Activated CD8-positive, alpha-beta memory T cell treated with anti-CD3 and anti-CD28 coated beads, Interleukin-2, amount 50 U/mL, for 4 hours (primary cell): ENCODE measurements at places on chromosomes 7 and 10.

- DNase-seq, result no peak
Observed at GRCh38 chr10:95121904-95122303, 52.6 kb upstream of the CYP2C8 start.

- DNase-seq, result no peak
Observed at GRCh38 chr7:976901-977325, 1.6 kb upstream of the COX19 start.

- DNase-seq, result no peak
Observed at GRCh38 chr7:137647905-137648565, 198.7 kb downstream of the DGKI start.

- DNase-seq, result peak; percentile 61
Observed at GRCh38 chr10:13787015-13787421, 200.3 kb downstream of the PRPF18 start.

- DNase-seq, result no peak
Observed at GRCh38 chr10:6757158-6757557, 177.1 kb upstream of the PRKCQ start.

DNA sequence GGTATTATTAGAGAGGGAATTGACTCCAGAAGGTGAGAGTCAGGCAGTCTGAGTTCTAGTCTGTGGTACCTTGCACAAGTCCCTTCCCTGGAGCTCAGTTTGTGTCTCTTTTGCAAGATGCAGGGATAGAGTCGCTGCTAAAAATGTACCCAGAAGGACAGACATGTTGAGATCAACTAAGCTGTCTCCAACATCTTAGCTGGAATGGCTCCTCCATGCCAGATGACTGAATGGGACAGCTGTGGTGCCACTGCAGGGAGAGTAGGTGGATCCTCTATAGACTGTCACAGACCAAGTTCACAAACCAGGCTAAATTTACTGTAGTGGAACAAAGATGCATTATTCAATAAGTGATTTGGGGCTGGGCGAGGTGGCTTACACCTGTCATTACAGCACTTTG is 120.1 kb downstream of the NEURL1 start:
- DNase-seq, result no peak

GRCh38 chr10:114142018-114142417 is 32.0 kb downstream of the CCDC186 start:
- DNase-seq, result no peak

- DNase-seq, result no peak
Observed at GRCh38 chr7:93249491-93250148, 17.5 kb downstream of the VPS50 start.

DNA sequence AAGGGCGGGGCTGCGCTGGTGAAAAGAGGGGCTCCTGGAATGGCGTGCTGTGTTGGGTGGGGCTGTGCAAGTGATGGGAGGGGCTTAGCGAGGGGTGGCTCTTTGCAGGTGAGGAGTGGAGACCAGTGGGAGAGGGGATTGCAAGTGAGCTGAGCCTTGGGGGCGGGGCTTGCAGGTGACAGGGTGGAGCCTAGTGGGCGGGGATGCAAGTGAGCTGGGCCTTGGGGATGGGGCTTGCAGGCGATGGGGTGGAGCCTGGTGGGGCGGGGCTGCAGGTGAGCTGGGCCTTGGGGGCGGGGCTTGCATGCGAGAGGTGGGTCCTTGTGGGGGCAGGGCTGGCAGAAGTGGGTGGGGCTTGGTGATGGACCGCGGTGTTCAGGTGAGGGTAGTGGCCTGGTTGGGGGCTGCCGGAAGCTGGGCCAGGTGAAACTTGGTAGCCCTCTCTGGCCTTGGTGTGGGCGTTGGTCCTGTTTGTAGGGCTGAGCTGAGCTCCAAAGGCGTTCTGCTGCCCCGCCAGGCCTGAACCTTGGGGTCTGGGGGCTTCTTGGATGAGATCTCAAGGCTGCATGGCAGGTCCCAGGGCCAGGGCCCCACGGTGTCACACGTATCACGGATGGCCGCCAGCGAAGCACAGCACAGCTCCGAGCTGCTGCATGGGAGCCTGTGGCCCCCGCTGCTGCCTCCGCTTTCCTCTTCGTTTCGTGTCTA is 743 bp upstream of the PITRM1 start:
- DNase-seq, result no peak

GRCh38 chr10:129288999-129289584 is 177.9 kb upstream of the MGMT start:
- DNase-seq, result no peak

- DNase-seq, result peak; percentile 84
Observed at GRCh38 chr10:110918269-110918642, 724 bp downstream of the BBIP1 start.

- DNase-seq, result no peak
Observed at GRCh38 chr7:133782470-133782869, 344.7 kb upstream of the LRGUK start.

GRCh38 chr7:48052748-48053147 is 17.4 kb downstream of the C7orf57 start:
- DNase-seq, result no peak

GRCh38 chr10:49197171-49197570 is 9.0 kb upstream of the TMEM273 start:
- DNase-seq, result no peak

GRCh38 chr7:116708861-116709260 is 36.9 kb downstream of the MET start:
- DNase-seq, result no peak

- no peak for DNase-seq
Observed at GRCh38 chr10:100504096-100504495, 15.6 kb downstream of the SEC31B start.

GRCh38 chr10:58219875-58220274 is 47.8 kb downstream of the IPMK start:
- no peak for DNase-seq

DNA sequence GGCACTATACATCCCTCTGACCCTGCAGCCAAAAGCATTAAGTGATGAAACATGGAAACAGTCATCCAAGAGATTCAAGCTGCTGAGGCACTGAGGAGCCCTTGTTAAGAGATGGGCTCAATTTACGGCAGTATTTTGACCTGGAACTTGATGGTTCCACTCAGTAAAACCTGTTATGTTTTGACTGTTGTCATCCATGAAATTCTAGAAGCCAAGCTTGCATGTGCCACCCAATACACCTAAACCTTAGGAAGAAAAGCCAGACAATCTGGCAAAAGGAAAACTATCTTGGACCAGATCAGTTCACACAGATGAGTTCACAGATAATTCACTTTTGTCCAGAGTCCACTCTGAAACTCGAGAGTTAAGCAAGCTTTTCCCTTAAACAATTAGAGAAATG is 53.2 kb downstream of the ICA1 start:
- no peak for DNase-seq

GRCh38 chr7:1345796-1346755 is 113.2 kb downstream of the MICALL2 start:
- DNase-seq, result no peak

GRCh38 chr7:85802211-85802610 is 615.4 kb upstream of the SEMA3D start:
- no peak for DNase-seq

DNA sequence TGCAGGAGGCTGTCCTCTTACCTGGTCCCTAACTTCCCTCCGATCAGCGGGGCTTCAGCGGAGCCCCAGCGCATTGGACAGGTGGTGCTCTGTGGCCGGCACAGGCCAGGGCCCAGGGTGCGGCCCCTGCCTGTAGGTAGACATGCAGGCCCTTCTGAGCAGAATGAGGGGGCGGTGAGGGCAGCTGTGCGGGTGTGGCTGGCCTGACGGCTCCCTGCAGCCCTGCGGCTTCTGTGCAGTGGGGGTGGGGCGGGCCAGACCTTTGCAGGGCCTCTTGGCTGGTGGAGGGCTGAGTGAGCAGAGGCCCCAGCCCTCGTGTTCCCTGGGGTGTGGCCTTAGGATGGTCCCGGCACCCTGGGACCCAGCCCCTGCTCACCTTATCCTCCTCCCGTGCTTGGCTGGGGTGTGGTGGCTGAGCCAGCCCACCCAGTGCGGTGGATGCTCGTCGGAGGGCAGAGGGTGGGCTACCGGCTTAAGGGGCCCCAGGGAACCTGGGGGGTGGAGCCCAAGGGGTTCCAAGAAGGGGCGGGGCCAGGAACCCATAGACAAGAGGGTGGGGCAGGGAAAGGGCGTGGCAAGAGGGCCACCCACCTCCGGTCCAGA is 175.2 kb upstream of the TNRC18 start:
- no peak for DNase-seq

GRCh38 chr10:62709200-62709599 is 95.3 kb upstream of the ADO start:
- DNase-seq, result no peak

- no peak for DNase-seq
Observed at GRCh38 chr7:112302566-112302965, 96.1 kb downstream of the ZNF277 start.

DNA sequence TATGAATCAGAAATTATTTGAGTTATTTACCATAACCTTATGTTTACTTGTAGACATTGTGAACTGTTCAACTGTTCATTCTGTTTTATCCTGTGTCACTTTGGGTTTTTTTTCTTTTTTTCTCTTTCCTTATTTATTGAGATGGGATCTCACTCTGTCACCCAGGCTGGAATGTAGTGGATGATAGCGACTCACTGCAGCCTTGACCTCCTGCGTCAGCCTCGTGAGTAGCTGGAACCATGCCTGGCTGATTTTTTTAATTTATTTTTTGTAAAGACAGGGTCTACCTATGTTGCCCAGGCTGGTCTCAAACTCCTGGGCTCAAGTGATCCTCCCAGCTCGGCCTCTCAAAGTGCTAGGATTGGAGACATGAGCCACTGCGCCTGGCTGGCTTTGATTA is 97.1 kb downstream of the CSTF2T start:
- no peak for DNase-seq

DNA sequence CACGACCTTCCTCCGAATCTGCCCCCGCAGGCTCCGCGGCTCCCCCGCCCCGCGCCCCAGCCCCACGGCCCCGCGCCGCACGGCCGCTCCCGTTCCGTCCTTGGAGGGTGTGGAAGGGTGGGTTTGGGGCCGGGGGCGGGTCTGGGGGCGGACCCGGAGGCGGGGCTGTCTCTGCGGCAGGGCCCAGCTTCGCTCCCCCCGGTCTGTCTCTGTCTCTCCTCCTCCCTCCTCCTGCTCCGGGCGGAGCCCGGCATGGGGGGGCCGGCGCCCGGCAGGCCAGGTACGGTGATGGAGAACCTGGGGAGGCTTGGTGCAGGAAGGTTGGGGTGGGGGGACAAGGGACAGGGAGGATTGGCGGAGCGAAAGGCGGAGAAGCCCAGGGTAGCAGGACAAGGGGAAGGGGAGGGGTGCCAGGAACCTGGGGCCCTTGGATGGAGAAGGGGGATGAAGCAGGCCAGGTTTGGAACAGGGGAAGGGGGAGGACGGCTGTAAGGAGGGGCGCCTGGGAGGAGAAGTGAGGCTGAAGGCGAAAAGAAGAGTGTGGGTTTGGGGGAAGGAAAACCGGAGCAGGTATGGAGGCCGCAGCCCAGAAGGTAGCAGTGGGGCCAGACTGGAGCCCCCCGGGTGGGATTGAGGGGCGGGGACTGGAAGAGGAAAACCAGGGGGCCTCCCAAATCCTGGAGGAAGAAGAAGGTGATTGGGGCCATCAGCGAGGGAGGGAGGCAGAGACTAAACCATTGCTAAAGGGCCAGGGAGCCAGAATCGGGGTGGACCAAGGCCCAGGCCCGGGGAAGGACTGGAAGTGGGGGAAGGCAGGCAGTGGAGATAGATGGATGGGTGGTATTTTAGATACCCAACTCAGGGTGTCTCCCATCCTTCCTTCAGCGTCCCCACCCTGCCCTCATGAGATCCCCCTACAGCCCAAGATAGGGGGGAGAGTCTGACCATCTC is at the start of gene NYAP1:
Gene NYAP1, plus strand, starts transcription at position 206 of the 951 bp plus-strand sequence. CDS start 1,385 bp downstream, outside the sequence.
- DNase-seq, result peak; percentile 57

GRCh38 chr10:25811052-25811685 is 122.9 kb upstream of the MYO3A start:
- no peak for DNase-seq

DNA sequence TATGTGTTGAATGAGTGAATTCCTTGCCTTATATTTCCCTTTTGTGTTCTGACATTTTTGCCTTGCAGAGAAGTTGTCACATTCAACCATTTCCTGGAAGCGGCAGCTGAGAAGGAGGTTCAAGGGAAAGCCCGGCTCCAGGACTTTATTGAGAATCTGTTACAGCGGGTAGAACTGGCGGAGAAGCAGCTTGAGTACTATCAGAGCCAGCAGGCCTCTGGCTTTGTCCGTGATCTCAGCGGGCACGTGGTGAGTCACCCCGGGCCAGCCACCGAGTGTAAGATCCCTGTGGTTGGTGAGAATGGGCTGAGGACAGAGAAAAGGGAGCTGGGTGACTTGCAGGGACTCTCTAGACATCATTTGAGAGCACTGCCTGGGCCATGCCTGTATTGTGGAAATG is 14.2 kb downstream of the ZNF365 start:
- DNase-seq, result no peak

DNA sequence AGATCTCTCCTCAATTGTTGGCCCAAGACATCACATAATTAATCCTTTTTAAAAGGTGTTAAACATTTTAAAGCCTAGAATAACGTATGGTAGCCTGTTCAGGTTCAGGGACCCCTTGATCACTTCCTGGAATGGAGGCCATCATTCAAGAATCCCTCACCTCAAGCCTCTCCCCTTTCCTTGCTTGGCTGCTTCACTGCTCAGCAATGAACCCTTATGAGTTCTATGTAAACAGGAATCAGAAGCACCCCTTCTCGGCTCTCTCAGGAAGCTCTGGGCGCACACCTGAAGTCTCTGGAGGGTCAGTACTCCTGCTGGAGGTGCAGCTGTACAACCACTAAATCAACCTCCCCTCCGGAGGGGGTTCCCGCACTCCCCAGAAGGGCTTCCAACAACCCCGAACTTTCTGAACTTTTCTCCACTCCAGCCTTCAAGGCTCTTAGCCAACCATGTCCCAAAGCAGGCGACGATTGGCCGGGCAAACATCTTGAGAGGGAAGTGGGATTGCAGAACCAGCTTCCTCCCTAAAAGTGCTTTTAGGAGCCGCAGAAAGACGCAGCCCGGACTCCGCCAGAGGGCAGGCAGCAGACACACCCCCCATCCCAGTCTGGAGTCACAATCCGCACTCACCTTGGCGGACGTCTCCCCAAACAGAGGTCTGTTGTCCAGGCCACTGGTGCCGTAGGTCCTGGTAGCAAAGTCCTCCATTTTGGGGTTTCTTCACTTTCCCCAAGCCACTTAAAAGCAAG is 562 bp downstream of the TMEM243 start:
- peak; percentile 27 for DNase-seq

GRCh38 chr10:65110009-65110408 is 1588.8 kb downstream of the REEP3 start:
- DNase-seq, result no peak

GRCh38 chr10:99172950-99173349 is 62.7 kb downstream of the HPSE2 start:
- no peak for DNase-seq

DNA sequence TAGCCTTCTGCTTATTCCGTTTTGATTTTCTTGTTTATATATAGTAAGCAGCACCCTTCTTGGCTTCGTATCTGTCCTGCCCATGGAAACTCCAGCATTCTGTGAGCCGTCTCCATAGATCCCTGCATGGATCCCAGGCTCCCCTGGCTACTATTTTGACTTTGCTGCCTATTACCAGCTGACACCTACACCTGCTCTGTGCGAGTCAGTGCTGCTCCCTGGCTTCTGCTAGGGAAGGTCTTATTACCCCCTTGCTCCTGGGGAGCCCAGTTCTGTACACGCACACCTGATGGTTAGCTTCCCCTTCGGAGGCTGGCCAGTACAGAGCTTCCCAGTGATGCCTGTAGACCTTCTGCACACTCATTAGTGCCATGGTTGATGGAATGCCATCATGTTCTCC is 35.4 kb downstream of the NACAD start:
- DNase-seq, result no peak

- no peak for DNase-seq
Observed at GRCh38 chr10:27482984-27483956, 20.8 kb upstream of the RAB18 start.
